ENCODE measurements at places on chromosomes 13 and 19. TPM values are rescaled to one million over a fixed set of nuclear protein-coding genes. Genes with fewer than 3 reads are reported as not detected.

The LRRC8E gene
- 0.46 TPM for total RNA-seq

The TEX30 gene
- total RNA-seq: 7.0 TPM

The RFPL4AL1 gene
- not detected for total RNA-seq

The ATP12A gene
- total RNA-seq: not detected

The LNX2 gene
- 12.0 TPM for total RNA-seq

The ONECUT3 gene
- total RNA-seq: not detected

GRCh38 chr13:89518289-89519077, 1829.0 kb upstream of the MIR17HG start:
- DNase-seq: no peak

DNA sequence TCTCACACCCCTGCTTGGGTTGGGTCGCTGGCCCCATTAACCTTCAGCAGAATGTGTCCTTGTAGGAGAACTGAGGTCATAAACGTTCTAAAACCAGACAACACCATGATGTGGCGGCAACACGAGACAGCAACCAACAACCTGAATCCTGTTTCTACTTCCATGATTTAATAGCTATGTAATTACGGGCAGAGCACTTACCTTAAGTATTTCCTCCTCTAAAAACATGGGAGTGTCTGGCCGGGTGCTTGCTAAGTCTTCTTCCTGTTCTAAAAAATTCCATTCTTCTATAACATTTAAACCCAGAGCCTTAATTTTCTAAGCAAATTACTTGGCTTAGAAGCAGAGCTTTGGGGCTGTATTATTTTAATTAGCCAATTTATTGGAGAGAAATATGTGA, 33.5 kb upstream of the IRS2 start:
- DNase-seq: no peak
